ENCODE measurements at places on chromosomes 16 and 17.
A peak's percentile ranks its signal among the peaks of the same experiment; 100 is the strongest.

GRCh38 chr17:81399481-81400153, 4.4 kb downstream of the BAHCC1 start:
- DNase-seq = no peak
- peak overlapping the region; percentile 99 for H3K27ac ChIP-seq
- H3K36me3 ChIP-seq = no peaks in the 10 kb centered on the region

DNA sequence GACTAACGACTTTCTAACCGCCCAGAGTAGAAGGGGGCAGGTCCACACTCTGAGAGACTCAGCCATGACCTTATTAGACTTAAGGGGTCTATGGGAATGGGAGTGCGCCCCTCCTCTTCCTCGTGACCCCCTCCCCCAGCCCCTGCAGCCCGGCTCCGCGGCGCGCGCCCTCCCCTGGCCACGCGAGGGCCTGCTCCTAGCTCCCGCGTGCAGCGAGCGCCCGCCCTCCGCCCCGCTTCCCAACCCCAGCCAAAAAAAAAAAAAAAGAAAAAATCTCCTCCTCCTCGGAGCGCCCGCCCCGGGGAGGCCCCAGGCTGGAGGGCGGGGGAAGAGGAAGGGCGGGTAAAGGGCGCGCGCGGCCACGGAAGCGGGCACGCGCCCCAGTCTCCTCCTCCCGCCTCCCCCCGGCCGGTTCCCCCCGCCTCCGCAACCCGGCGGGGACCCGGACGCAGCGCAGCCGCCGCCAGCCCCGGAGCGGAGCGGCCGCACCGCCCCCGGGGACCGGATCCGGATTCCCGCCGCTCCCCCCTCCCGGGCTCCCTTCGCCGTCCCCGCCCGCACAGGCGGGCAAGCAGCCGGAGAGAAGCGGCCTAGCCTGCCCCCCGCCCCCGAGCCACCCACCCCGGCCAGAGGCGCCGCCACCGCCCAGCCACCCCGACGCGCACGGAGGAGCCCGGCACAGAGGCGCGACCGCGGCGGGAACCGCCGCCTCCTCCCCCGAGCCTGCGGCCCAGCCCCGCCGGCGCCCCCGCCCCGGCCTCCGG, 949 bp downstream of the UBTF start:
- no peaks in the 10 kb centered on the region for H3K27me3 ChIP-seq
- H3K4me3 ChIP-seq = peak overlapping the region; percentile 71
- H3K27ac ChIP-seq = peak overlapping the region; percentile 100
- H3K36me3 ChIP-seq = peaks cover 30% of the 10 kb centered on the region
- DNase-seq = peak; percentile 74

- peaks cover 27% of the 10 kb centered on the region for H3K36me3 ChIP-seq
- no peaks in the 10 kb centered on the region for H3K4me1 ChIP-seq
These were observed 38.5 kb downstream of the PGS1 start for GRCh38 chr17:78416791-78417530.

GRCh38 chr16:2267913-2268666, at the start of gene RNPS1:
TSS of gene RNPS1 (minus strand) at chr16:2268126. CDS start at chr16:2264643, 3,483 bp downstream.
- H3K27ac ChIP-seq = peak within 1 kb of the TSS; percentile 91
- peak within 1 kb of the TSS; percentile 81 for H3K4me3 ChIP-seq

GRCh38 chr17:76872221-76872873, 4.1 kb downstream of the MGAT5B start:
- no peaks in the 10 kb centered on the region for H3K27me3 ChIP-seq
- H3K27ac ChIP-seq = peak overlapping the region; percentile 49
- H3K4me3 ChIP-seq = peak overlapping the region; percentile 0
- peak; percentile 81 for DNase-seq
- peaks cover 47% of the 10 kb centered on the region for H3K4me1 ChIP-seq

GRCh38 chr16:12735805-12736204, 67.9 kb downstream of the CPPED1 start:
- no peaks in the 10 kb centered on the region for H3K36me3 ChIP-seq
- no peak overlapping the region for H3K27ac ChIP-seq
- H3K4me3 ChIP-seq = no peak overlapping the region
- H3K4me1 ChIP-seq = no peaks in the 10 kb centered on the region

DNA sequence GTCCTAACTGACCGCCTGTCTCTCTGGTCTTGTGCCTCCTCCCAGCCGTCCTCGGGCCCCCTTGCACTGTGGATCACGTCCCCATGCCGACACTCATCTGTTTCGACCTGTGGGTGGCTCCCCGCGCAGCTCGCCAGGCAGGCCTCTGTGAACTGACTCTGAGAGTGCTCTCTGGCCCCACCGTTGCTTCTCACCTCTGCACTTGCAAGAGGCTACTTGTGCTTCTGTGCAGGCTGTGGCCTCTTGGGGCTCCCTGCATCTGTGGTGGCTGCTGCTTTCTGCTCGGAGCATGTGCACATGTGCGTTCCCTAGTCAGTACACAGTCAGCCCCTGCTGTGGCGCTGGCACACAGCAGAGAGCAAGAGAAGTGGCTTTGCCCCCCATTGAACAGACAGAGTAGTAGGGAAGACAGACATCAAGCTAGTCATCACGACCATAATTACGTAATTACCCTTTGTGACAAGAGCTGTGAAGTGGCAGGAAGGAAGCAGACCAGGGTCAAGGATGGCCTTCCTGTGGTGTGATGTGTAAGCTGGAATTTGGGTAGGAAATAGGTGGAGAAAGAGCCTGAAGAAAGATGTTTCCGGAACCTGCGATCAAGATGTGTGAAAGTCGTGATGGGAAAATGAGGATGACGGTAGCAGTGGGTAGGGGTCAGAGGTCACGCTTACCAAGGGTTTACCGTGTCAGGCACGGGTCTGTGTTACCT, 256.0 kb upstream of the CACNG5 start:
- H3K36me3 ChIP-seq = no peaks in the 10 kb centered on the region
- DNase-seq = no peak
- H3K27me3 ChIP-seq = no peaks in the 10 kb centered on the region

GRCh38 chr17:32496395-32497073, 9.7 kb downstream of the CDK5R1 start:
- H3K4me1 ChIP-seq = peaks cover 44% of the 10 kb centered on the region
- no peaks in the 10 kb centered on the region for H3K36me3 ChIP-seq
- H3K27me3 ChIP-seq = no peaks in the 10 kb centered on the region
- no peak overlapping the region for H3K27ac ChIP-seq
- no peak for DNase-seq

- no peaks in the 10 kb centered on the region for H3K36me3 ChIP-seq
- H3K27ac ChIP-seq = no peak overlapping the region
These were observed 329.6 kb downstream of the SNX29 start for GRCh38 chr16:12305847-12306801.

DNA sequence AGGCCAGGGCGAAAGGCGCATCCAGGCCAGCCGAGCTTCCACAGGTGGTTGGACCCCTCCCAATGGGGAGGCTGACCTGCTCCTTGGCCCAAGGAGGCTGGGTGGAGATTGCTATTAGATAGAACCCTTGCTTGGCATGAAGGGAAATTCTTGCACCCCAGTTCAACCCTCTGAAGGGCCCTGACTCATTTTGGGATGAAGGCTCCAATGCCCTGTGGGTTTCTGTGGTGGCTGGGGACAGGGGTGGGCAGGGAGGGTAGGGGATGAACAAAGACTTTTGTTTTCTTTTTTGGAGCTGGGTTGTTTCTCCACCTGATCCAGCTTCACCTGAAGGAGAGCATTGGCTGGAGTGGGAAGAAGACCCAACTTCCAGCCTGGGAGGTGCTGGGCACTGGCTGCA, 16.7 kb upstream of the TBX21 start:
- H3K27ac ChIP-seq = no peak overlapping the region
- peaks cover 16% of the 10 kb centered on the region for H3K4me1 ChIP-seq
- H3K4me3 ChIP-seq = no peak overlapping the region
- DNase-seq = no peak
- H3K36me3 ChIP-seq = no peaks in the 10 kb centered on the region

GRCh38 chr17:73595479-73595878, 48.8 kb downstream of the SDK2 start:
- H3K4me1 ChIP-seq = no peaks in the 10 kb centered on the region
- no peak for DNase-seq
- no peak overlapping the region for H3K4me3 ChIP-seq

DNA sequence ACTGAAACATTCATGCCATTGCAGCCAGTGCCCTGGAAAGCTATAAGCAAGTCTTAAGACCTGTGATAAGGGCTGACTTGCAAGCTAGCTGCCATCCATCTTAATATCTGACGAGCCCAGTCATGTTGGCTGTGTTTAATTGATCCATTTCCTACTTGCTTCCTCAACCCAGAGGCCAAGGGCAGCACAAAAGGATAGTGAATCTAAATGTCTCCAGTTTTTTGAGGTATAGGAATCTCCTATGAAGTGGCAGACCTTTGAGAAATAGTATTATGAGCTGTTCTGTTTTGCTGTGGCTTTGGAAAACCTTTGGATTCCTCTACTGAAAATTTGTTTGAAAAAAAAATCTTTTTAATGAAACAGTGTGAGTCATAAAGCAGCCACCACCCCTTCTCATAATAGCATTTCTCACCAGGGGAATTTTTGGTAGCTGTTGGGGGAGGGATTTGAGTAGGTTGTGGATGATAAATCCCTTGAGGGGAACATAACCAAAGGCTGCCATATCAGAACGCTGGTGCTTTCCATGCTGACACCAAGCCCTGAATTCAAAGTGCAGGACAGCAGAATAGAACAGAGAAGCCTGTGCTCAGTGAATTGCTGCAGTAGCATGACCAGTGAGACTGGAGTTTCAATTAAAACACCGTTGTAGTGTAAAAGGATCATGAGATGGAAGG, 12.9 kb downstream of the ZNRF1 start:
- peak overlapping the region; percentile 24 for H3K4me3 ChIP-seq
- H3K36me3 ChIP-seq = no peaks in the 10 kb centered on the region
- H3K27me3 ChIP-seq = no peaks in the 10 kb centered on the region
- peak; percentile 75 for DNase-seq
- peak overlapping the region; percentile 88 for H3K27ac ChIP-seq

GRCh38 chr16:56368545-56368944, 56.8 kb downstream of the AMFR start:
- H3K4me3 ChIP-seq = no peak overlapping the region
- H3K27ac ChIP-seq = no peak overlapping the region
- H3K27me3 ChIP-seq = no peaks in the 10 kb centered on the region

DNA sequence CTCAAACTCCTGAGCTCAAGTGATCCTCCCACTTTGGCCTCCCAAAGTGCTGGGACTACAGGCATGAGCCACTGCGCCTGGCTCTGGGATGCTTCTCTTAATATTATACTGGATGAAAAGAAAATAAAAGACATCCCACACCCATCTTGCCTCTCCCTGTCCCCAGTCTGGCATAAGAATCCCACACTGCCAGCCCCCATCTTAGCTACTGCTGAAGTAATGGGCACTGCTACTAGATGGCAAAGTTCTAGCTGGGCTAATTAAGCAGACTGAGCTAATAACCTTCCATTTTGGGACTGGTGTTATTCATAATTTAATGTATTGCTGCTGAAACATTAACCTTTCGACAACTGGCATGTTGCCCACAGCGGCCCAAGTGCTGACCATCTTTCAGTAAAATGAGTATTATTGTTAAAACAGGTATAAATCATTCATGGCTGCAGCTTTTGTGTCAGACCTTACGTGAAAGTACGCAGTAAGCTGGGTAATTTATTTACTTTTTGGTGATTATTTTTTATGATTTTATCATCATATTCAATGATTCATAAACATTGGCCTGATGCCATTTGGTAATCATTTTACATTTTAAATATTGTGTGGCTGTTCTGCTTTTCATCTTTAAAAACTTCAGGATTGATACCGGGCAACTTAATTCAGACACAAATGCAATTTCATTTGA, 47.4 kb upstream of the ZFHX3 start:
- H3K27ac ChIP-seq = no peak overlapping the region
- H3K4me3 ChIP-seq = no peak overlapping the region
- H3K4me1 ChIP-seq = no peaks in the 10 kb centered on the region
- no peaks in the 10 kb centered on the region for H3K27me3 ChIP-seq

- H3K4me1 ChIP-seq = peaks cover 20% of the 10 kb centered on the region
- no peak overlapping the region for H3K27ac ChIP-seq
- no peak overlapping the region for H3K4me3 ChIP-seq
- no peak for DNase-seq
These were observed 8.6 kb downstream of the PLEKHG4 start for GRCh38 chr16:67287960-67288359.

DNA sequence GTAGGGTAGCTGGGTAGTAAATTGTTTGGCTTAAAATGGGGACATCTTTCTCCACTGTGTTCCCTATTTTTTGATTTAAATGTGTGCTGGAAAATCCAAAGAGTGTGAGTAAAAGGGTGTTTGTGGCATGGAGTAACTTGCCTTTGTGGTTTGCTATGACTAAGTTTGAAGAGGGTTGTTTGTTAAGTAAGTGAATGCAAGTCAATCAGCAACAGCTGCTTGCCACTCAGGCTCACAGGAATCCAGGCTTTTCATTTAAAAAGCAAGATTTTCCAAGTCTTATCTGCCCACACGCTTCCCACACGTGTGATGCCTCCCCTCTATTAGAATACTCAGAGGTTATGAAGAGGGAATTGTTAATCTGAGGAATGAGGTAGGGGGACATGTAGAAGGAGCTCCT, 847.7 kb upstream of the RBFOX1 start:
- H3K27me3 ChIP-seq = no peaks in the 10 kb centered on the region
- H3K36me3 ChIP-seq = no peaks in the 10 kb centered on the region
- H3K27ac ChIP-seq = no peak overlapping the region

DNA sequence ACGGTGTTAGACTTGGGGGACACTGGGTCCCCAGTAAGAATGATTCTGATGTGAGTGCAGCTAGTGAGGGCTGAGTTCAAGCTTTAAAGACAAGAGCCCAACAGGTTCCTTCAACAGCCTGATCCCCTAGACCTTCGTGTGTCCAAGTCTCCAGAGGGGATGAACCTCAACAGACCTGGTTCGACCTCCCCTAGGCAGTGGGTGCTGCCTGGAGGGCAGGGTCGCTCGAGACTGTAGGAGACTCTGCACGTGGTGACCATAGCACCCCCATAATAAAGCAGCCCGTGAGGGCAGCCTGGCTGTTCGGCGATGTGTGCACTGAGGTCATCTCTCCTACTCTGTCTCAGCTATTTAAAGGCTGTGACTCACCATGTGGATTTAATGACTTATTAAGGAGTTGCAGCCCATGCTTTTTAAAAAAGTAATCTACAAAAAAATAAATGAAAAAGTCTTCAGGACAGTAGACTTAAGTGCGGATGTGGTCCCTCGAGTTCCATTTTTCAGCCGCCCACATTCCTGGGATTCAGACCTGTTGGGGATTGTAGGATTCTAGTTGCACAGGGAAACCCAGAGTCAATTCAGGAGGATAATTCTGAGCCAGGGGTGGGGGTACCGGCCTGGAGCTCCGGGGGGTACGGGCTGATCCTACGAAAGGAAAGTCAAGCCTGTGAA, 23.4 kb upstream of the METRNL start:
- no peaks in the 10 kb centered on the region for H3K36me3 ChIP-seq
- H3K4me3 ChIP-seq = no peak overlapping the region
- H3K27ac ChIP-seq = no peak overlapping the region
- DNase-seq = no peak

DNA sequence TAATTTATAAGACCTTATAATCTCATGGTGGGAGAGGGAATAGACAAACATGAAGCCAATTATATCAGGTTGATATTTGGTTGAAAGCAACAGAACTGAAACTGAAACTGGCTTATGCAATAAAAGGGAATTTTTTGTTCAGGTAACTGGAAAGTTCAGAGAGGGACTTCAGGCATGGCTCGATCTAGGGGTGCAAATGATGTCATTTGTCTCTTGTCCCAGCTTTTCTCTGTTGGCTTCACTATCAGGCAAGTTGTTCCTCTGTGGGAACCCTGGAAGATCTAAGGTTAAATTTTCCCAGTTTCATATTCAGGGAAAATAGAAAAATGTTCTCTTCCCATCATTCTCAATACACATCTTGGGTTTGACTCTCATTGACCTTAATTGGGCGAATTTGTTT, 59.8 kb downstream of the OTOA start:
- no peaks in the 10 kb centered on the region for H3K27me3 ChIP-seq
- no peaks in the 10 kb centered on the region for H3K36me3 ChIP-seq
- no peaks in the 10 kb centered on the region for H3K4me1 ChIP-seq
- no peak for DNase-seq

Data from HCT116 (cell line).